ENCODE measurements at places on chromosomes 3 and 15. TPM values are rescaled to one million over a fixed set of nuclear protein-coding genes. Genes with fewer than 3 reads are reported as not detected.
A peak's percentile ranks its signal among the peaks of the same experiment; 100 is the strongest.

DNA sequence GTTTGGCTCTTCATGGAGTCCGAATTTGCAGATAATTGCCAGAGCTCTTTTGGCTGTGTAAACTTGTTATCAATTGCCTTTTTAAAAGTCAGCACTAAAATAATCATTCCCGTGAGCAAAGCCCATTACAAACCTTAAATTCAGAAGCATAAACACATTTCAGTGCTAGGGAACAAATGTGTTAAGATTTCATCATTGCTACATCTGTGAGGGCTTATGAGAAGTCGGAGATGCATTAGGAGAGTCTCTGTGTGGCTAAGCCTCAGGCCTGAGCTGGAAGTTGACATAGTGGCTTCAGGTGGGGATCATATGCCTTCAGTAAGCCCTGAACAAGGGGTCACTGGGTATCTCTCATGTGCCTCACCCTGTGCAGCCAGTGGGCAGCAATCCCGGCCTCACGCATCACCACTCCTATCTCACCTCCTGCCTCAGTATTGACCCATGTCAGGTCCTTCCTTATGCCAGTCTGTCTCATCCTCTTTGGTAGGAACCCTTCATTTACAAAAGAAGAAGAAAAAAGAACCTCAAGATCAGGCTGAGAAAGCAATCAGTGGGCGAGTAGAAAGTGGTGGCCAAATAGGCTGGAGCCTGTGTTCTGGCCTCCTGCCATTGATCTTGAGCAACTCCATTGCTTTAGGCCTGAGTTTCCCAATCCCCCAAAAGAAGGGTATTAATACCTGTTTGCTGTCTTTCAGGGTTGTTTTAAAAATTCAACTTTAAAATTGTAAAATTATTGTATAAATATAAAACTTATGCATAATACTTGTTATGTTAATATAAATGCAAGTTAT lies 233.5 kb downstream of the IL20RB start:
- DNase-seq = peak; percentile 38

The FANCD2OS gene
- total RNA-seq = not detected

- no peak for DNase-seq
Observed at GRCh38 chr3:31399271-31399670, 133.5 kb upstream of the STT3B start.

GRCh38 chr3:129365296-129366136 lies 62.9 kb downstream of the EFCAB12 start:
- no peak for DNase-seq

- no peak for DNase-seq
Observed at GRCh38 chr15:100248236-100248635, 93.5 kb downstream of the ADAMTS17 start.

The FAM107A gene
- 55.1 TPM for total RNA-seq

GRCh38 chr3:154496978-154497377 lies 67.0 kb upstream of the GPR149 start:
- no peak for DNase-seq

The CADPS gene
- 30.7 TPM for total RNA-seq

Measured in left cardiac atrium (tissue), 4 donors.